ENCODE measurements at places on chromosomes 4 and X.

DNA sequence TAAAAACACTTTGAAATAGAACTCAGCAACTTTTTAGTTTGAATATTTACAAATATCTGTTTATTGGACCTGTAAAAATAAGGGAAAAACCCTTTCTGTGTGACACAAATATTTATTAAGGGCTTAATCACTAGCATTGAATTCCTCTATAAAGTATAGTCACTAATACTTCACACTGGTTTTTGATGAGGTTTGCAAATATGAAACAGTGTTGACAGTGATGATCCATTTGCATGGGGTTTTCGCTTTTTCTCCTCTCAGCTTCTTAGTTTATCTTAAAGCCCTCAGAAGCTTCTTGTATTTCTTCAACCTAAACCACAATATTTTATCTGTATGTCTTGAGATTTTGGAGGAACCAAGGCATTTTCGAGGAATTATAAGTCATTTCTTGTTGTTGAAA, 96.6 kb upstream of the TEX13A start:
- DNase-seq: no peak

GRCh38 chr4:150126201-150126863, 48.1 kb downstream of the DCLK2 start:
- DNase-seq: no peak

GRCh38 chr4:38563707-38564495, 100.1 kb upstream of the KLF3 start:
- no peak for DNase-seq

DNA sequence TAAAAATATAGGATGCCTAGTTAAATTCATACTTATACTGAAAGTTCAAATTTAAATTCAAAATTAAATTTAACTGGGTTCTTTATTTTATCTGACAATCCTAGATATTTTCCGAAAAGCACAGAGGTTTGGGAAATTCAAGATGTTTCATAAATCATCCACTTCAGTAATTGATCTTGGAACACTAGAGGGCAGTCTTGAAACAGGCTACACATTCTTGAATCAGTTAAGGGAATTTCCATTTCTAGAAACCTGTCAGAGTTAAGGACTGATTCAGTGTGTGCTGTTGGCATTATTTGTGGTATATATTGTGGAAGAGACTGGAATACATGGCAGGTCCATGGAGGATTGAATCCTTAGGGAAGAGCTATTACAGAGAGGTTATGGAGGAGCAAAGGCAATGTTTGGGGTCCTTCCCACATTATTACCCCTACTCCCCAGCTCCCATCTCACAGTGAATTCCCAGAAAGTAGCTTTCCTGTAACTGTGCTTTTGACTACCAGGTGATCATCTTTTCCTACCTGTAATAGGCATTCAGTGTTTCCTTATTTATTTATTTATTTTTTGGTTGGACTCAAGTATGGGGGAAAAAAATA, 92.9 kb downstream of the EGF start:
- DNase-seq: peak; percentile 63

DNA sequence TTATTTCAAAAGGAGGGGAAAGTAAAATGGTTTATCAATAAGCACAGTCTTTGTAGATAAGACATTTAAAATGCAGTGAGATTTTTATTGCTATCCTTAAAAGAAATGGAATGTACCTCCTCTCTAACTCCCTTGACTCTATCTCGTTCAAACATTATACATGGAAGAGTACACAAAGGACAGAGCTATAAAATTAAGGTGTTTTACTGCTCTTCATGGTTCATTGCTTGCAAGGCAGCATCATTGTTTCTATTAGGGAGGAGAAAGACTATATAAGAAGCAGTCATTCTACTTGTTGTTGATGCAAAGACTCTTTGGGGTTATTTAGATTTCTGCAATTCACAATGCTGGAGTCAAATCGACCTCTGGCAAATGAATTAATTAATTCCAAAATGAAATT, 380.2 kb upstream of the NDST3 start:
- no peak for DNase-seq

All from LoVo (cell line).